ENCODE measurements at places on chromosomes 13 and 19.

GRCh38 chr19:44574186-44574950 is 39.0 kb upstream of the IGSF23 start:
- no peak for DNase-seq

DNA sequence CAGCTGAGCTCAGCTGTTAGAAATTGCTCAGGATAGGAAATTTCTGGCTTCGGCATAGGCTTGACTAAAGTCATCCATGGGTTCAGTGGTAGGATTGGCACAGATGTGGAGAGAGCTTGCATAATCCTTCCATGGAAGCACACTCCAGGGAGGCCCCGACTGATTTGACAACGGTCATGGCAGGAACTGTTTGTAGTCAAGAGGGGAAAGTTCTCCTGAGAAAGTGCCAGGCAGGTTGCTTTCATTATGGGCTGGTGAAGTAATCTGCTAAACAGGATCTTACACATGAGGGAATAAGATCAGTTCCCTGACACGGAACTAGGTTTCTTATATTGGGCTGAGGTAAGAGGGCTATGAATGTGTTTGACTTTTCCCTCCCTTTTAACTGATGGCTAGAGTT is 120.1 kb downstream of the RGCC start:
- no peak for DNase-seq

DNA sequence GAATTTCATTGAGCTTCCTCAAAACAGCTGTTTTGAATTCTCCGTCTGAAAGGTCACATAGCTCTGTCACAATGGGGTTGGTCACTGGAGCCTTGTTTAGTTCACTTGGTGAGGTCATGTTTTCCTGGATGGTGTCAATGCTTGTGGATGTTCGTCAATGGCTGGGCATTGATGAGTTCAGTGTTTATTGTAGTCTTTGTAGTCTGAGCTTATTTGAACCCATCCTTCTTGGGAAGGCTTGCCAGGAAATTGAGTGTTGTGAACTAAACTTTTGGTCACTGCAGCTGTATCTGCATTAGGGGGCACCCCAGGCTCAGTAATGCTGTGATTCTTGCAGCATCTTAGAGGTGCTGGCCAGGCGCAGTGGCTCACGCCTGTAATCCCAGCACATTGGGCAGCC is 22.0 kb downstream of the BLOC1S3 start:
- no peak for DNase-seq

DNA sequence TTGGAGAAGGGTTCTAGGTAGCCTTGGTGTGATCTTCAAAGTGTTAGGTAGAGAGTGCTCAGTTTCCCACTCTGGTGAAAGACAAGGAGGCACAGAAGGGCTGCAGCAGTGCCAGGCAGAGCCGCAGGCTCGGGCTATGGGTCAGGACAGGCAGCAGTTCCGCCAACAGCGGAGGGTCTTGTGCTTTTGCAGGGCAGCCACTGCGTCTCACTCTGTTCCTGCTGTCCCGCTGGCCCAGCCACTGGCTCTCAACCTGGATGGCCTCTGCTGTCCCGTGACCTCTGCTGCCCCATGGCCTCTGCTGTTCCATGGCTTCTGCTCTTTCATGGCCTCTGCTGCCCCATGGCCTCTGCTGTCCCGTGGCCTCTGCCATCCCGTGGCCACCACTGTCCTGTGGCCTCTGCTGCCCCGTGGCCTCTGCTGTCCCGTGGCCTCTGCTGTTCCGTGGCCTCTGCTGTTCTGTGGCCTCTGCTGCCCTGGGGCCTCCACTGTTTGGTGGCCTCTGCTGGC is 175.7 kb downstream of the URI1 start:
- no peak for DNase-seq

DNA sequence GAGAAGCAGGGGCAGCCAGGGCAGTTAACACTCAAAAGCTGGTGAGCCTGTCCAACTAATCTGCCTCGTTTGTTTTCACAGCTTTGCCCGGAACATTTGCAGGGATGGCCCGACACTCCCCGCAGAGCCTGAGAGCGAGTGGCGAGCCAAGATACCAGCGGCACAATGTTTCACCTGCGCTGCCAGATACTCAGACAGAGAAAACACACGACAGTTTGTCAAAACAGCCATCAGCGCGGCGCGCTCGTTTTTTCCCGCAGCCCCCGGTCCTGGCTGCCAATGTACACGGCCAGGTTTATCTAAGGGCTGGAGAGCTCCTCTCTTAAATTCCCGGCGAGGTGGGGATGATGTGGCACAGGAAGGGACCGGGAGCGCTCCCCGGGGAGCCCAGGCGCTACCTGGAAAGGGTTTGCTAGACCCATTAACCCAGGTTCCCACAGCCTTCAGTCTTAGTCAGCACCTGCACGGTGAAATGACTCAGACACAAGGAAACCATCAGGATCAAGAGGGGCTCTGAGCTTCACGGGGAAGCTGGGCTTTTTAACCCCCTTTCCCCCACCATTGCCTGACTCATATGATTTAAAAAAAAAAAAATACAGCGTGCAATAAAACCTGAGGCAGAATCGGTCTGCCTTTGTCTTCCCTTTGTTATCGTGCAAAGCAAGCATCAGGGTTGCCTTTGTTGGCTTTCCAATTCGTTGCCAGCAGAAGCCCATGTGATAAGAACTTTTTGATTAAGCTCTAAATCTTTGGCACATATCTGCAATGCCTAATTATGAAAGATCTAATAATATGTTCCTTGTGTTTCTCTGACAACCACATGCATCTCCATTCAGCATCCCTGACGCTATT is 186.2 kb downstream of the EFNB2 start:
- DNase-seq: no peak

- DNase-seq: no peak
These were observed 44.8 kb upstream of the ALOX5AP start for GRCh38 chr13:30690282-30691188.

DNA sequence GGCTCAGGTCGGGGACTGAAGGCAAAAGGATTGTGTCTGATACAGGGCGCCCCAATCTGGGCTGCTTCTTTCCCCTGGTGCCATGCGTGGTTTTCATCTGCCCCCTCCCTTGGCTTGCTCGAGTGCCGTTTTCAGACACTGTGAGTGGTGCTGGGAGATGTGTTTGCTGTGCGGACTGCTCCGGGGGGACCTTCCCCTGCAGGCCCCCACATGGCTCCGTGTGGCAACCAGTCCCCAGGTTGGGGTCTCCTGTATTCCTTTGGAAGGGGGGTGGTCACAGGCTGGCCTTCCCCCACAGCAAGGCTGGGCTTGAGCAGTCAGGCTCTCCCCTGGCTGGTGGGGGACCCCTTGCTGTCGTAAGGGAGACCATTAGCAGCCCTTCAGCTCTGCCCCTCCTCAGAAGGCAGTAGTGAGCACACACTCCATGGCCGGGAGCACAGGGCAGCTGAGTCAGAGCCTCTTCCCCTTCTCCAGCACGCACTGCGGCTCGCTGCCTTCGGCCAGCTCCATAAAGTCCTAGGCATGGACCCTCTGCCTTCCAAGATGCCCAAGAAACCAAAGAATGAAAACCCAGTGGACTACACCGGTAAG is 20.6 kb upstream of the QTRT1 start:
- no peak for DNase-seq

GRCh38 chr19:10315335-10316214 is at the start of gene FDX2:
Gene FDX2, minus strand, starts transcription at chr19:10316015. Its CDS starts 19 bp downstream, at chr19:10315996.
- DNase-seq: peak; percentile 95

DNA sequence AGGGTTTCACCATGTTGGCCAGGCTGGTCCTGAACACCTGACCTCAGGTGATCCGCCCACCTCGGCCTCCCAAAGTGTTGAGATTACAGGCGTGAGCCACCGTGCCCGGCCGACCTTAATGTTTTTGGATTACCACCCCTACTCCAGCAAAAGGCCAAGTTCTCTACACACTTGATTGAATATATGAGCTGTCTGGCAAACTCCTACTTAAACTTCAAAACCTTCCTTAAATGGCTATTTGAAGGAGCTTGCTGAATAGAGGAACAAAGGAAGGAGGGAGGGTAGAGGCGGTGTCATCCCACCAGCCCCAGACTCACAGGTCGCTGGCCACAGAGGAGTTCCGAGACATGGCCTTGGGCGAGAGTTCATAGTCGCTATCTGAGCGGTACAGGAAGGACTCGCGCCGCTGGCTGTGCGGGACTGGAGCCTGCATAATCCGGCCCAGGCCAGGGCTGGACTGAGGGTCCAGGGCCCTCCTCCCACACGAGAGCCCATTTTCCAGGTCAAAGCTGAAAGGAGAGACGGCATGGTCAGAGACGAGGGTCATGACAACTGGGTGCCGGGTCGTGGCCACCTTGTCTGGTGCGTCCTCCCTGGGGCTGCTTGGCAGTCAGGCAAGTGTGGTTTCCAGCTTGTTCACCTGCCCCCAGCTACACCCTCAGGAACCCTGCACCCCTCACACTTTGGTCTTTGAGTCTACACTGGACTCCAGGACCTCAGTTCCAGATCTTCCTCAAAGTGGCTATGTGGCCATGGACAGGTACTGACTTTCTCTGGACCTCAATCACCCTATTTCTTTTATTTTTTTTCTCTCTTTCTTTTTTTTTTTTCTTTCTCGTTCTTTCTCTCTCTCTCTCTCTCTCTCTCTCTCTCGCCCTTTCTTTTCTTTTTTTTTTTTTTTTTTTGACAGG is 4.2 kb downstream of the PDE4C start:
- DNase-seq: no peak

GRCh38 chr13:92537471-92537870 is 689.1 kb upstream of the GPC6 start:
- DNase-seq: no peak

All from activated T-cell treated with anti-CD3 and anti-CD28 coated beads, Interleukin-2, amount 50 U/mL, for 24 hours (primary cell).